Anterior cingulate cortex (tissue), 58 donors: ENCODE measurements at places on chromosomes 3 and 15.

- DNase-seq = no peak
Measured at GRCh38 chr3:194691481-194692283, 6.0 kb downstream of the FAM43A start.

- no peak for DNase-seq
Measured at GRCh38 chr3:7630925-7631324, 770.0 kb downstream of the GRM7 start.

- DNase-seq = no peak
Measured at GRCh38 chr3:112372396-112372795, 39.4 kb downstream of the CD200 start.

DNA sequence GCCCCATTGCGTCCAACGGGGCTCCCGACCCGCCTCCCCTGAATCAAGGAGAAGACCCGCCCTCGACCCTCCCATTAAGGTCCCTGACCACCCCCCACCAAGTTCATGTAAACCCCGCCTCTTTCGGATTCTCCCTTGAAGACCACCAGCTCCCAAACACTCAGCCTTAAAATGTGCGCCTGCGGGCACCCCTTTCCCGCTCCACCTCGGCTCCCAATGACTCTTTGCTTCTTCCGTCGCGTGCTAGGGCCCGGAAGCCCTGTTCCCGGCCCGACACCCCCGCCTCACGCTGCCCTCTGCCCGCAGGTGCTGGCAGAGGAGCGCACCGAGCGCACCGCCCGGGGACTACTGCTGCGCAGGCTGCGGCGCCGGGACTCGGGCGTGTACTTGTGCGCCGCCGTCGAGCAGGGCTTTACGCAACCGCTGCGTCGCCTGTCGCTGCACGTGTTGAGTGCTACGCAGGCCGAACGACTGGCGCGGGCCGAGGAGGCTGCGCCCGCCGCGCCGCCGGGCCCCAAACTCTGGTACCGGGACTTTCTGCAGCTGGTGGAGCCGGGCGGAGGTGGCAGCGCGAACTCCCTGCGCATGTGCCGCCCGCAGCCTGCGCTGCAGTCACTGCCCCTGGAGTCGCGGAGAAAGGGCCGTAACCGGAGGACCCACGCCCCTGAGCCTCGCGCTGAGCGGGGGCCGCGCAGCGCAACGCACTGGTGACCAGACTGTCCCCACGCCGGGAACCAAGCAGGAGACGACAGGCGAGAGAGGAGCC, 2.7 kb upstream of the LSMEM2 start:
- DNase-seq = no peak

- no peak for DNase-seq
Measured at GRCh38 chr3:105505170-105505569, 138.5 kb downstream of the ALCAM start.

- DNase-seq = no peak
Measured at GRCh38 chr15:55574096-55574495, 14.0 kb downstream of the PYGO1 start.

- no peak for DNase-seq
Measured at GRCh38 chr3:25820816-25821486, 31.1 kb downstream of the OXSM start.

- DNase-seq = no peak
Measured at GRCh38 chr3:37982331-37982730, 8.3 kb upstream of the VILL start.

GRCh38 chr15:80691575-80691974, 3.5 kb upstream of the ABHD17C start:
- no peak for DNase-seq

DNA sequence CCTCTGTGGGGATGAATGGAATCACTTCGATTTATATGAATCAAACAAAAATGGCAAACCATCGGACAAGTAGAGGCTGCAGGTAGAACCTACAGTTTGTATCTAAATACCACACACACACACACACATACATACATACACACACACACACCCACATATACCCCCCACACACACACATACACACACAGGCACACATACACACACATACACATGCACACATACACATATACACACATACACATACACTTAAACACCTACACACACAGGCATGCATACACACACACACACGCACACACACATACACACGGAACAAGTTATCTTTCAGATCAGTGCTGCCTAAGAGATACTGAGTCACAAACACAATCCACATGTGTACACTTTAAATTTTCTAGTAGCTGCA, 24.3 kb downstream of the HEG1 start:
- DNase-seq = no peak

- no peak for DNase-seq
Measured at GRCh38 chr3:147521646-147522045, 112.5 kb downstream of the ZIC1 start.

- DNase-seq = no peak
Measured at GRCh38 chr3:18127174-18127858, 297.8 kb downstream of the SATB1 start.
